ENCODE measurements at places on chromosomes 11 and 22.

DNA sequence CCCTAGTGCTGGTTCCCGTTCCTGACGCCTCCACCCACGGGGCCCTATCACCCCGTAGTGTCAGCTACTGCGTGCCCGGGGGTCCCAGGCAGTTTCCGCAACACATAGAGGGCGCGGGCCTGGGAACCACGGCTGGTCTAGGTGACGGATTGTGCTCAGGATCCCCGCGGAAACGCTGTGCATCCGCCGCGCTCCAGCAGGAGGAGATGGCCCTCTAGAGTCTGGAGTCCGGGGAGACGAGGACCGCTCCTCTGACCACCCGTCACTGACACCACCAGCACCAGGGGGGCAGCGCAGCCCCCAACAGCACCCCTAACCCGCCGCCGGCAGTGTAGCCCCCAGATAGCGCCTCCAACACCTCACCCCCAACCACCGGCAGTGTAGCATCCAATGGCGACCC lies 4.4 kb upstream of the RFPL3 start:
- H3K27ac ChIP-seq: no peak overlapping the region
- H3K36me3 ChIP-seq: no peaks in the 10 kb centered on the region
- no peak overlapping the region for H3K4me3 ChIP-seq
- DNase-seq: no peak

DNA sequence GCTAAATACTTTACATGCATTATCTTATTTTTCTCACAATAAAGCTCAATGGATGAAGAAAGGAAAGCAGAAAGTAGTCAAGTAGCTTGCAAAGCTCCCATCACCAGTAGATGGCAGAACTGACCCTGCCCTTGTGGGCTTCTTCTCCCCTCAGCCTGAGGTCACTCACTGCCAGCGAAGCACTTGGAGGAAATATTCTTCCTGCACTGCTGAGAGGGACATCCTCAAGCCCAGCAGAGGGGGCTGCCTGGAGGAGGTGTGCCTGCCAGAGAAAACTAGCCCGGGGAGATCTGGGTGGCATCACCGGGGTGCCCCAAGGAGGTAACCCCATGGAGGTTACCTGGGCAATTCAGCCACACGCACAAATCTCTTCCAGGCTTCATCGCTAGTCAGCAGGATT lies 6.6 kb downstream of the APOL4 start:
- H3K36me3 ChIP-seq: no peaks in the 10 kb centered on the region
- no peak overlapping the region for H3K27ac ChIP-seq
- DNase-seq: peak; percentile 28
- H3K4me1 ChIP-seq: no peaks in the 10 kb centered on the region

GRCh38 chr11:122319691-122320620 lies 203.9 kb upstream of the BLID start:
- H3K4me1 ChIP-seq: no peaks in the 10 kb centered on the region
- H3K36me3 ChIP-seq: no peaks in the 10 kb centered on the region
- no peak overlapping the region for H3K27ac ChIP-seq
- no peak for DNase-seq
- no peak overlapping the region for H3K4me3 ChIP-seq

GRCh38 chr22:26553056-26553752 lies 36.7 kb downstream of the TPST2 start:
- no peak for DNase-seq
- H3K4me3 ChIP-seq: no peak overlapping the region
- H3K27ac ChIP-seq: no peak overlapping the region
- H3K27me3 ChIP-seq: no peaks in the 10 kb centered on the region
- no peaks in the 10 kb centered on the region for H3K36me3 ChIP-seq

GRCh38 chr11:55942785-55943392 lies 6.7 kb upstream of the OR5I1 start:
- no peaks in the 10 kb centered on the region for H3K36me3 ChIP-seq
- no peaks in the 10 kb centered on the region for H3K4me1 ChIP-seq
- no peak for DNase-seq
- no peaks in the 10 kb centered on the region for H3K27me3 ChIP-seq

DNA sequence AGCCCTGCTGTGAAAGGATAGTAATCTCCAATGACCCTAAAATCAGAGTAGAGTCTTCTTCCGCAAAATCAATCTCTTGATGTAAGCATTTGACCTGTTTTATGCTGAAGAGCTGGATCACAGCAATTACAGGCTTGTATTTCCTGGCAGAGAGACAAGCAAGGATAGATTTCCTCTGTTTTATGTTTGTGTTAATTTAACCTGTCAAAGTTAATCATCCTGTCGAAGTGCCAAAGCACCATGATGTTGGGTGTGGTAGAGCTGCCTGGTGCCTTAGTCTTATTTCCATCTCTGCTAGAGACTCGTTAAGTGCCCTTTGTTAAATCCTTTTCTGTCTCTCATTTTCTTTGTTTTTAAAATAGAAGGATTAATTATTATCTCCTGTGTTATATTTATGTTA lies 248.1 kb downstream of the CNTN5 start:
- no peak overlapping the region for H3K27ac ChIP-seq
- H3K27me3 ChIP-seq: no peaks in the 10 kb centered on the region
- DNase-seq: no peak
- H3K4me1 ChIP-seq: no peaks in the 10 kb centered on the region
- no peaks in the 10 kb centered on the region for H3K36me3 ChIP-seq

GRCh38 chr11:46250745-46251052 lies 26.8 kb upstream of the CREB3L1 start:
- H3K36me3 ChIP-seq: no peaks in the 10 kb centered on the region
- no peaks in the 10 kb centered on the region for H3K4me1 ChIP-seq
- H3K27me3 ChIP-seq: no peaks in the 10 kb centered on the region
- H3K27ac ChIP-seq: no peak overlapping the region

DNA sequence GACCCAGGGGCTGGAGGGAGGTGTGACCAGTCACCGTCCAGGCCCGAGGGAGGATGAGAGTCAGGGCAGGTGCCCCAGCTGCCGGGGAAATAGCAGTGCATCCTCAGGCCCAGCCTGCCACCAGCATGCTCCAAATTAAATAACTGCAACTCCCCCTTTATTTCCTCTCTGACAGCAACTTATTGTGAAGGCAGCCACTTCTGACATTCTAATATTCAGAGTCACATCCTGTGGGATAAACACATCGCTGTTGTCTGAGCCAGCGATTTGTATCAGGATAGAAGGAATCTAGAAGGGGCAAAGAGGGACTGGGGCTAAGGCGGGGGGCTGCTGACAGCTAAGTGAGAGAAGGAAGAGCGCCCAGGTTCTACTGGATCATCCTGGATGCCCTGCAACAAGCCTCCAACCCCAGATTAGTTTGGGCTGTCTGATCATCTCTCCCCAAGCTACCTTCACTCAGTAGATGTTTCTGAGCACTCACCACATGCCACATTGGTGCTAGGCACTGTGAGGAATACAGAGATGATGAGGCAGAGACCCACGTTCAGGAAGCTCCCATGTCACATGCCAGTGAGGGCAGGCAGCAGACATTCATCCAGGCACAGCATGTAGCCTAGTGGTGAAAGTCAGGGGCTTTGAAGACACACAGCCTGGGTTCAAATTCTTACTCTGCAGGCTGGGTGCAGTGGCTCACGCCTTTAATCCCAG lies 214.1 kb downstream of the BUD13 start:
- no peak overlapping the region for H3K27ac ChIP-seq
- H3K36me3 ChIP-seq: no peaks in the 10 kb centered on the region
- no peak for DNase-seq
- H3K4me3 ChIP-seq: no peak overlapping the region
- no peaks in the 10 kb centered on the region for H3K27me3 ChIP-seq

GRCh38 chr11:99687320-99687719 lies 666.6 kb downstream of the CNTN5 start:
- no peaks in the 10 kb centered on the region for H3K36me3 ChIP-seq
- no peaks in the 10 kb centered on the region for H3K4me1 ChIP-seq
- no peak overlapping the region for H3K4me3 ChIP-seq
- no peak overlapping the region for H3K27ac ChIP-seq
- no peaks in the 10 kb centered on the region for H3K27me3 ChIP-seq

DNA sequence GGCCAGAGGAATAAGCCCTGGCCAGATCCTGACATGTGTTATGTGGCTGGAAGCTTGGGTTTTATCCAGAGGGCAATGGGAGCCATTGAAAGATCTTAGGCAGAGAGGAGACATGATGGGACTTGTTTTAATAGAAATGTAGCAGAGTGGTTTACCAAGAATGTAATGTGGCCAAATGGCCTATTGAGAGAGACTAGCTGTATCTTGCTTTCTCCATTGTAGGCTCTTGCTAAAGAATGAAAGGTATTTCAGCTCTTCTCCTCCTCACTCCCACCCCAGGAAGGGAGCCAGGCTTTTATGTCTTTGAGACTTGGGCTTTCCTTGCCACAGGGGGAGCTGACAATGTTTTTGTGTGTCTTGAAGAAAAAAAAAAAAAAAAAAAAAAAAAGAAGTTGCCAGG lies 82.3 kb downstream of the TRIM29 start:
- H3K27me3 ChIP-seq: no peaks in the 10 kb centered on the region
- H3K36me3 ChIP-seq: no peaks in the 10 kb centered on the region
- DNase-seq: no peak

GRCh38 chr11:17601676-17602075 lies 54.6 kb downstream of the OTOG start:
- H3K27ac ChIP-seq: no peak overlapping the region
- H3K27me3 ChIP-seq: no peaks in the 10 kb centered on the region
- no peak for DNase-seq
- no peaks in the 10 kb centered on the region for H3K36me3 ChIP-seq
- H3K4me1 ChIP-seq: no peaks in the 10 kb centered on the region
